ENCODE measurements at places on chromosomes 3 and 15. TPM values are rescaled to one million over a fixed set of nuclear protein-coding genes. Genes with fewer than 3 reads are reported as not detected.

The MORC1 gene
- polyA plus RNA-seq: 0.52 TPM

DNA sequence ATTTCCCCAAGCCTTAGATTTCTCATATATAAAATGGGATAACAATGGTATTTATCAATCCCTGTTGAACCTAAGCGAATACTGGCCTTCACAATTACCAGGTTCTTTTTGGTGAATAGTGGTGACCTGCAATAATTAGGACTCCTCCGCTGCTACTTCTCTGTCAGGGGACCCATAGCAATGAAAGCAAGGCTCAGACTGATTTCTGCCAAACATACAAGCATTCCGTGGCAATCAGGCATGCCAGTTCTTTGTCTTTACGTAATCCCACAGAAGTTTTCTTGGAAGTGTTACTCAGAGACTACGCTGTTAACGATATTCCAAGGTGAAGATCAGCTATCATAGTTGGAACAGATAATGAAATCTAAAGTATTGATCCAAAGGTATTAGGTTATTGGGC lies 105.7 kb downstream of the GOLIM4 start:
- no peak for DNase-seq

DNA sequence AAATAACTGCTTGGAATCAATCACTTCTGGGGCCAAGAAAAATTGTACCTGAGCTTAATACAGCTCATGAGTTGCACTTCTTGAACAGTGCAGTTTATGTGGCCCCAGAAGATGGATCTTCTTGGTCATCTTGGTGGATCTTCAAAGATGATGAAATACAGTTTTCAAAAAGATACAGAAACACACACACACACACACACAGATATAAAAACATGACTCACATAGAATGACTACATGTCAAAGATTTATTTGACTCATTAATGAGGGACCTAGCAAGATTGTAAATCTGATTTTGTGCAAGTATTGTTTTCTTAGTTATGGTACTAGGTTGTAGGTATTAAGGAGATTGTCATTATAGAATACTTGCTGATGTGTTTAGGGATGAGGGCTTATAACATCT lies 32.6 kb downstream of the PDCD6IP start:
- no peak for DNase-seq

DNA sequence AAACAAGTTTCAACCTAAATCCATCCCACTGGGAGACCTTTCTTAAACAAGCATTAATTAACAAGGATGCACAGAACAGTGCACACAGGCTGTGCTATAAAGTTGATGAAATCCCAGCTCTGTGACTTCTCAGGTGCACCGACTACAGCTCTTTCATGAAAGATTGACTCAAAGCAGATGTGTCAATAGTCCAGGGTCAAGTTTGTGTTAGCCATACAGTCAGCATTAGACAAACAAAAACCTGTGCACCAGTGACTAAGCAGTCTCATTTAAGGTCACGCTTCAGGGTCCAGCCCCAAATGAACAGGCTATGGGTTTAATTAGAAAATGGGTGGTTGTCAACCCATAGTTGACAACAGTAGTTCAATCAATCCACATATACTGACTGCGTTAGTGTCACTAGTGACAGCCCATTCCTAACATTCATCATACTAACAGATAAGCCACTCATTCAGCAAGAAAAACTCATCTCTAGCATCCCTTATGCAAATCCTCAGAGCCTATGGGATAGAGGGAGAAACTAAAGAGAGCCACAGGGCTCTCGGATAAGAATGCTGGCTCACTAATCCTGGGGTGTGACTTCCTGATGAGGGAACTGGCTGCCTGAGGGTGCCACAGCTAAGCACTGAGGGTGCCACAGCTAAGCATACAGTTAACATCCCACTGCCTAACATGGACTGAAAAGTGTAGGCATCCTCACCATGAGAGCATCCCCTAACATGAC lies 84.1 kb downstream of the WNT5A start:
- no peak for DNase-seq

DNA sequence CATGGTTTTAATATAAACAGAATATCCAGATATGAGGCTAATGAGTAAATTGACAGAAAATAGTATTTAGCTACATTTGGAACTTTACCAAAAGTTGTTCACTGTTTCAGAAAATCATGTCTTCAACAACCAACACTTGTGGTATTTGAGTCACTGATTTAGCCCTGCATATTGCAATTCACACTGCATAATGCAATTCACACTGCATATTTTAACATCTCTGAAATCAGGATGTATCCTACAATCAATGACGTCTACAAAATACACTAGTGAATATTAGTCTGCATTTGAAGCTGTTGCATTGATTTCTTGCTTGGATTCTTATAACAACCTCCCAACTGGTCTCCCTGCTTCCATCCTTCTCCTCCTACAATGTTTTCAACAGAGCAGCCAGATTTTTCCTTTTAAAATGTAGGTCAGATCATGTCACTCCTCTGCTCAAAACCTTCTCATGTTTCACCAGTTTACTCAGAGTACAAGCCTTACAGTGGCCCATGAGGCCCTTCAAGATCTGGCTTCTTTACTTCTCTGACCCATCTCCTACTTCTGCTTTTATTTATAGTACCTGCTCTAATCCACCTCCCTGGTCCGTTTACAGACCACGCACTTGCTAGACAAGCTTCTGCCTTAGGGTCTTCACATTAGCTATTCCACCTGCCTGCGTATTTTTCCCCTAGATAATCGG lies 11.4 kb upstream of the RAB11A start:
- no peak for DNase-seq
